ENCODE measurements at places on chromosomes 3 and 15.

DNA sequence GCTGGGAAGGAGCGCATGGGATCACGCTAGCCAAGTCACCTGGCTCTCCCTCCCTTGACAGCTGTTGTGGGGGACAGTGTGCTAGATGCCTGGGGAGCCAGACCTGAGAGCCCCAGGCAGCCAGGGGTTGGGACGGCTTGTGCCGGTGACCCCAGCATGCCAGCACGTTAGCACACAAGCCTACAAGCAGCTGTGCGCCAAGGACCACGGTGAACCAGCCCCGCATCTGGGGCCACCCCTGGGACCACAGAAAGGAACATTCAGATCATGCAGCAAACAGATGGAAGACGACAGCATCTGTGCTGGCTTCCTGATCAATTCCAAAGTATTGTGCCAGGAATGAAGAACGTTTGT is 64.8 kb downstream of the NTRK3 start:
- no peak for DNase-seq

GRCh38 chr3:33722191-33722590 is 4.1 kb upstream of the CLASP2 start:
- DNase-seq: no peak

DNA sequence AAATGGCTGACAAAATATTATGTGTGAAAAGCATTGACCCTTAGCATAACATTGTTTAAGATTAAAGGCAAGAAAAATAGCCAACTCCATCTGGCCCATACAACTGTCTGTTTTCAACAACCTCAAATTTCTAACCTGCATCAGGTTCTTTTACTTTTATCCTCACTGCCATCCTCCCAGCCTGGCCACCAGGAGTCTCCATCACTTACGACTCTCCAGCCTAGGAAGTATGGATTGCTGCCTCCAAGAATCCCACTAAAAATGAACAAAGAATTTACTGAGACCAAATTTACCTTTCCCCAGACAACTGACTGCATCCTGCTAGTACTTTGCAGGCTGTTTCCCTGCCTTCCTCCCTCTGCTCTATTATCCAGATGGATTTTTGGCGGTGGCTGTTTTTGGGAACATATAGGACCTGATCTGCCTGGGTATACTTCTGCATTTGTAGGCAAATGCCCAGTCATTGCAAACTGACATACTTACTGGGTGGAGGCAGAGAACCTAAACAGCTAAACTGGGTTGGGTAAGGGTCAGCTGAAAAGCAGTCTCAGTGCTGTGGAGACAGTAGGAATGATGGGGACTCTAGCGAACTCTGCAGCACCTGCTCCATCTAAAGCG is 144.2 kb downstream of the GHSR start:
- DNase-seq: no peak

GRCh38 chr3:6228958-6229683 is 631.8 kb upstream of the GRM7 start:
- no peak for DNase-seq

Data from caudate nucleus (tissue), 63 donors.